ENCODE measurements at places on chromosomes 7 and 10.
A peak's percentile ranks its signal among the peaks of the same experiment; 100 is the strongest.

- no peaks in the 10 kb centered on the region for H3K4me1 ChIP-seq
- peaks cover 24% of the 10 kb centered on the region for H3K27me3 ChIP-seq
- no peaks in the 10 kb centered on the region for H3K36me3 ChIP-seq
Measured at GRCh38 chr7:55121249-55121648, 102.4 kb downstream of the EGFR start.

GRCh38 chr7:156034397-156034796 lies 222.1 kb upstream of the SHH start:
- no peaks in the 10 kb centered on the region for H3K4me1 ChIP-seq
- H3K4me3 ChIP-seq, result no peak overlapping the region
- H3K27ac ChIP-seq, result no peak overlapping the region
- no peaks in the 10 kb centered on the region for H3K36me3 ChIP-seq

DNA sequence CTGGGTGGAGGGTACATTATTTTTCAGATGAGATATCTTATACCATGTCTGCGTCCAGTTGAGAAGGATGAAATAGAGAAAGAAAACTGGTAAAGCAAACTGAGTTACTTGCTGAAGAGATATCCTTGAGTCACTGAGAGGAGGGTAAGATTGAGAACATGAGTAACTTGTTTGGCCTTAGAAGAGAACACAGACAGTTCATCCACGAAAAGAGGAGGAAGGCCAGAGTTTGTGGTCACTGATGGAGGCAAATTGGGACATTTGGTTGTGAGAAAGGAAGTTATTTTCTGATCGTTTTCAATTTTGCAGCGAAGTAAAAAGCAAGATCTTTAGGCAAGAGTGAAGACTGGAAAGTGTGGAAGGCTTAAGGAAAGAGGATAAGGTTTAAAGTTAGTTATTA lies 15.6 kb downstream of the MBL2 start:
- no peaks in the 10 kb centered on the region for H3K4me1 ChIP-seq
- H3K36me3 ChIP-seq, result no peaks in the 10 kb centered on the region
- no peaks in the 10 kb centered on the region for H3K27me3 ChIP-seq
- no peak overlapping the region for H3K27ac ChIP-seq
- no peak for DNase-seq

DNA sequence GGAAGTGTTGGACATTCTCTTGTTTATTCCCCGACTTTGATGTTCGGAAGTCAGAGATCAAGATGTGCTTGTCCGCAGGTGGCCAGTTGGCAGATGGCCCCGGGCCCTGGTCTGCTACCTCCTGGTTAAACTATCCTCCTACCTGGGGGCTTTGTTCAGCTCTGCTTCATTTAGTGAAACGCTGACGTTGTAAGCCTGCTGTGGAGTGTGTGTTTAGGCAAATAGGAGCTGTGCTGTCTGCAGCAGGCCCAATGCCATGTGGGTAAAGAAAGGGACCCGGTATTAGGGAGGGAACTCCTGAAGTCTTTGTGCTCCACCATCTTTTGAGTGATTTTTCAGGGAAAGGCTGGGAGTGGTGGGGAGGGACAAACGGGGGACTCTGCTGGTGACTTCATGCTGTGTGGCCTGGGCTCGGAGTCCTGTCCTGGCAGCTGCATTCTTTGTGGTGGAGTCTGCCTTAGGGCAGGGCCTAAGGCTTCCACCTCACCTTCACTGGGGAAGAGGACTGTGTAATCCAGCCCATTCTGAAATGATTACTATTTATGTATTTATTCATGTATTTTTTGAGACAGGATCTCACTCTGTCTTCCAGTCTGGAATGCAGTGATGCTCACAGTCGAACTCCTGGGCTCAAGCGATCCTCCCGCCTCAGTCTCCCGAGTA lies 171.1 kb upstream of the KLF6 start:
- H3K4me1 ChIP-seq, result peaks cover 23% of the 10 kb centered on the region
- H3K27ac ChIP-seq, result no peak overlapping the region
- H3K36me3 ChIP-seq, result peaks cover 2% of the 10 kb centered on the region
- no peak overlapping the region for H3K4me3 ChIP-seq
- no peak for DNase-seq

- H3K4me3 ChIP-seq, result no peak overlapping the region
- no peak for DNase-seq
- H3K27ac ChIP-seq, result no peak overlapping the region
- no peaks in the 10 kb centered on the region for H3K4me1 ChIP-seq
- H3K36me3 ChIP-seq, result no peaks in the 10 kb centered on the region
Measured at GRCh38 chr10:69835875-69836730, 34.4 kb downstream of the COL13A1 start.

DNA sequence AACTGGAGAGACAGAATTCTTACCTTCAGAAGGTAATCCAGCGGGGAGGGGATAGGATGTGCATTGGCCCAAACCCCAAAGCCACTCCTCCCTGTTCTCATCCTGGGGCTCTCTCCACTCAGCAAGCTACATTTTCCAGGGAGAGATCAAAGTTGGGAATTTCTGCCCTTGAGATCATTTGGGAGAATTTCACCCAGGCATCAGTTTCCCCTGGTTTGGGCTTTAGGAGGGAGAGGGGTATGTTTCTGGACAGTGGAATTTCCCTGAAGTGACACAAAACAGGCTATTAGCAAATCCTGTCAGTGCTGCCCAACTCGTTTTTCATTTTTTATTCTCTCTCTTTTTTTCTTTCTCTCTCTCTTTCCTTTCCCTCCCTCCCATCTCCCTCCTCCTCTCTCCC lies 35.7 kb downstream of the CYP17A1 start:
- DNase-seq, result no peak
- H3K4me1 ChIP-seq, result peaks cover 26% of the 10 kb centered on the region
- peak overlapping the region; percentile 90 for H3K27ac ChIP-seq
- peaks cover 49% of the 10 kb centered on the region for H3K36me3 ChIP-seq

- no peak for DNase-seq
- no peak overlapping the region for H3K27ac ChIP-seq
- H3K27me3 ChIP-seq, result no peaks in the 10 kb centered on the region
- H3K36me3 ChIP-seq, result peaks cover 3% of the 10 kb centered on the region
- H3K4me1 ChIP-seq, result peaks cover 16% of the 10 kb centered on the region
Measured at GRCh38 chr10:32379318-32379949, 32.5 kb upstream of the EPC1 start.

DNA sequence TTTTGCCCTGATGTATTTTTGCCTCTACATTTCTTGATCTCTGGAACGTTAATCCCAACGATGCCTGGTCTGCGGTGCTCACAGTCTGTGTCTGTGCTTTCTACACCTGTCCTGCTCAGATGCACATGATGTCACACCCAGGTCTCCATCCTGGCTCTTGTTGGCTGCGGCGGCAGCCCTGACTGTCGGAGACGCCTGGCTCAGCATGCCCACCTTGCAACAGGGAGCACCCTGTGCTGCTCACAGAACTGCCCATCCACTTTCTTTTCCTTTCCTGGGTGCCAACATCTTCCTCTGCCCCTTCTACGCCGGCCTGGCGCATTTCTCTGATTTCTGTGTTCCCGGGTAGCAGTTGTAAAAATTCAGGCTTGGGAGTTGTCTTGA lies 106.2 kb downstream of the CUX1 start:
- no peak for DNase-seq
- H3K4me1 ChIP-seq, result peaks cover 14% of the 10 kb centered on the region
- no peak overlapping the region for H3K4me3 ChIP-seq

GRCh38 chr10:104045151-104046089 lies 40.3 kb downstream of the COL17A1 start:
- no peak overlapping the region for H3K27ac ChIP-seq
- peaks cover 8% of the 10 kb centered on the region for H3K27me3 ChIP-seq

DNA sequence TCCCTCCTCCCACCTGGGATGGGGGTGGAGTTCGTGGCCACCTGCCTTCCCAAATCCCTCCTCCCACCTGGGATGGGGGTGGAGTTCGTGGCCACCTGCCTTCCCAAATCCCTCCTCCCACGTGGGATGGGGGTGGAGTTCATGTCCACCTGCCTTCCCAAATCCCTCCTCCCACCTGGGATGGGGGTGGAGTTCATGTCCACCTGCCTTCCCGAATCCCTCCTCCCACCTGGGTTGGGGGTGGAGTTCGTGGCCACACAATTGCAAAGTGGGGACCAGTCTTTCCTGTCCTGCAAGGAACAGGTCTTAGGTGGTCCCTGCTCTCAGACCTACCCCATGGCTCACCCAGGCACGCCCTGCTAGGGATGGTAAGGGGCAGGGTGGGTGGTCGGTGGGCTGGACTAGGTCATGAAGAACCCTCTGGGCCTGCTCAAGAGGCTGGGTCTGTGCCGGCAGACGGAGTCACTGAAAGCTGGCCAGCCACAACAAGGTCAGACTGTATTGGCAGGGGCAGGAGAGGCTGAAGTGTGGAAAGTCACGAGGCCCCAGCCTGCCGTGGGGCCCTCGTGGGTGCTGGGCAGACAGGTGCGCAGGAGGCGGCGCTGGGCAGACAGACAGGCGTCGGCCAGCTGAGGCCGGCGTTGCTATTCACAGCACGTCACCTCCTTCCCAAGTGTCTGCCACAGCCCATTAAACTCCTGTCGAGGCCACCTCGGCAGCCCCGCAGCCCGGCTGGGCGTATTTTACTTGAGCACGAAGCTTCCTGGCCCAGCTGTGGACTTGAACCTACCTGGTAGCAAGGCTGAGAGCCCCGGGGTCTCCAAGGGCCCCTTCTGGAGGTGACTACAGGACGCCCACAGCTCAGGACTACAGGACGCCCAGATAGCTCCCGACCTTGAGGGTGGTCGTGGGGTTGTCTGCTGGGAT lies 4.1 kb downstream of the KNDC1 start:
- H3K27me3 ChIP-seq, result peaks cover 38% of the 10 kb centered on the region
- H3K36me3 ChIP-seq, result no peaks in the 10 kb centered on the region
- peaks cover 8% of the 10 kb centered on the region for H3K4me1 ChIP-seq
- no peak for DNase-seq
- H3K27ac ChIP-seq, result no peak overlapping the region
- no peak overlapping the region for H3K4me3 ChIP-seq

DNA sequence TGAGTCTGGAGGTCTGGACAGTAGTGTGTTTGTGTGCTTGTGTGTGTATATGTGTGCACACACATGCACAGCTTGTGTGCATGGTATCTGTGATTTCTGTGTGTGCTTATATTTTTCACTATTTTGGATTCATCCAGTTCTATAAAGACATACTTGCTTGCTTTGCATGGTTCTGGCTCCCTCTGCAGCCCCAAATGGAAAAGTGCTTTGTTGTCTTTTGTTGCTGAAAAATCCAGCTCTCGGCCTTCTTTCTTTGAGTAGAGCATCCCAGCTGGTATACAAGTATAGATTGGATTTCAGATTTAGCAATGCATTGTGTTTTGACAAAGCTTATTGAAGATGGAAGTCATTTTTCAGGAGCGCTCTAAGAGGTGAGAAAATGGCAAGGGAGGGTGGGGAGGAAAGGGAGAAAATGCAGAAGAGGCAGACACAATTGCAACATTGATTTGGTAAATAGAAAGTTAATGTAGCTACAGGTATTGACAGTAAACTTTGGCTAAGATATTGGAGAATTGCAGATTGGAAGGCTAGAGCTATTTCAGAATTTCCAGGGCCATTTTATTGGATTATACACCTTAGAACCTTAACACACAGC lies 333.9 kb downstream of the AUTS2 start:
- H3K4me3 ChIP-seq, result no peak overlapping the region
- H3K36me3 ChIP-seq, result no peaks in the 10 kb centered on the region
- no peaks in the 10 kb centered on the region for H3K4me1 ChIP-seq
- peaks cover 6% of the 10 kb centered on the region for H3K27me3 ChIP-seq

DNA sequence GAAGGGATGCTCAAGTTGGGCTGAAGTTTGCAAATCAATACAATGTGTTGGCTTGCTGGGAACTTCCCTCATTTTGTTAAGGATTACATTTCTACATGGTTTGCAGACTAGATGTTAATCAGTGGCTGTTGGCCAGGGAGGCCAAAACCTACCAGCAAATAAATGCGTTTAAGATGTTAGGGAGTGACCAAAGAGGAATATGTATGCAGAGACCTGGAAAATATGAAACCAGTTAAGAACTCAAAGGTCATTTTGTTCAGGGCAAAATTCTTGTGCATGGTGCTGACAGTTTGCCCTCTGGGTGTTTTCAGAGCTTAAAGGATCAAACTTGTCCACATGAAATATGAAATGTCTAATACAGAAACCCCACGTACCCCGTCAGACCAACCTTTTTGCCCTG lies 30.3 kb downstream of the GATA3 start:
- peaks cover 19% of the 10 kb centered on the region for H3K36me3 ChIP-seq
- no peak overlapping the region for H3K27ac ChIP-seq
- no peak overlapping the region for H3K4me3 ChIP-seq
- peaks cover 7% of the 10 kb centered on the region for H3K4me1 ChIP-seq

DNA sequence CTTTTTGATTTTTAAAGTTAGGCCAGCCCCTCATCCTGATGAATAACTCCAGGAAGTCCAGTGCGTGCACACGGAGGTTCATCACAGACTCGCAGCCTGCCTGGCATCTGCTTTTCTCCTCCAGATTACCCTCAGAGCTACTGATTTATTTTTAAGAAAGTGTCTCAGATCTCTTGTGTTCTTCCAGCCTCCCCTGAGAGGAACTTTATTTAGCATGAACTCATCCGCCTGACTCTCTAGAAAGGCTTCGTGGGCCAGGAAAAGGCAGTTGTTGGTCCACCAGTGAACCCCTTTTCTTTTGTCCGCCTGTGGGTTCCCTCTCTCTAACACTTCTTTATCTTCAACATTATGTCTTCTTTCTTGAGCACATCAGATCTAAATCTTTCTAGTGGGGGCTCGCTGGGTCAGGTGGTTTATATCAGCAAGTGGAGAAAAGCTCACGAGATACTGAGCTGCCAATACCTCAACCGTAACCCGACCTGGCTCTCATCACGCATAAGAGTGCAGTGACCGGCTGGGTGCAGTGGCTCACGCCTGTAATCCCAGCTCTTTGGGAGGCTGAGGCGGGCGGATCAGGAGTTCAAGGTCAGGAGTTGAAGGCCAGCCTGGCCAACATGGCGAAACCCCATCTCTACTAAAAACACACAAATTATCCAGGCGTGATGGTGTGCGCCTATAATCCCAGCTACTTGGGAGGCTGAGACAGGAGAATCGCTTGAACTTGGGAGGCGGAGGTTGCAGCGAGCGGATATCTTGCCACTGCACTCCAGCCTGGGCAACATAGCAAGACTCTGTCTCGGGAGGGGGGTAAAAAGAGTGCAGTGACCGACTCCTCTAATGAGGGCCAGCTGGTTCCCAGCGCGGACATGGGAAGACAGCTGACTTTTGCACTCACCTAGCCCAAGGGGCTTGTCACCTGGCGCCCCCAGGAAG lies 162.3 kb downstream of the CCDC3 start:
- peaks cover 3% of the 10 kb centered on the region for H3K36me3 ChIP-seq
- no peak overlapping the region for H3K27ac ChIP-seq
- H3K27me3 ChIP-seq, result peaks cover 7% of the 10 kb centered on the region
- no peak overlapping the region for H3K4me3 ChIP-seq
- no peaks in the 10 kb centered on the region for H3K4me1 ChIP-seq

DNA sequence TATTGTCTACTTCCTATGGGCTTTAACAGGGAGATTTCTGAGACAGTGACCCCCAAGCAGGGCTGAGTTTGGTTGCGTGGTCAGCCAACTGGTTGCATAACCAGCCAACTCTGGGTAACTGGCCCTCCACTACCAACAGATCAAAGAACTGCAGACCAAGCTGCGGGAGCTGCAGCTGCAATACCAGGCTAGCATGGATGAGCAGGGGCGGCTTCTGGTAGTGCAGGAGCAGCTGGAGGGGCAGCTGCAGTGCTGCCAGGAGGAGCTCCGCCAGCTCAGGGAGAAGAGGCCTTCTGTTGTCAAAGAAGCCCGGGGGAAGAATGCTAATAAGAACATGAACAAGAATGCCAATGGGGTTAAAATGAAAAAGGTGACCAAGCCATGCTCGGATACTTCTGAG lies 15.7 kb upstream of the FLNC start:
- no peak overlapping the region for H3K4me3 ChIP-seq
- H3K36me3 ChIP-seq, result no peaks in the 10 kb centered on the region
- no peaks in the 10 kb centered on the region for H3K4me1 ChIP-seq
- no peak for DNase-seq

Measured in effector memory CD8-positive, alpha-beta T cell (primary cell).